Kidney glomerular epithelial cell (primary cell): ENCODE measurements at places on chromosomes 11 and 22.

DNA sequence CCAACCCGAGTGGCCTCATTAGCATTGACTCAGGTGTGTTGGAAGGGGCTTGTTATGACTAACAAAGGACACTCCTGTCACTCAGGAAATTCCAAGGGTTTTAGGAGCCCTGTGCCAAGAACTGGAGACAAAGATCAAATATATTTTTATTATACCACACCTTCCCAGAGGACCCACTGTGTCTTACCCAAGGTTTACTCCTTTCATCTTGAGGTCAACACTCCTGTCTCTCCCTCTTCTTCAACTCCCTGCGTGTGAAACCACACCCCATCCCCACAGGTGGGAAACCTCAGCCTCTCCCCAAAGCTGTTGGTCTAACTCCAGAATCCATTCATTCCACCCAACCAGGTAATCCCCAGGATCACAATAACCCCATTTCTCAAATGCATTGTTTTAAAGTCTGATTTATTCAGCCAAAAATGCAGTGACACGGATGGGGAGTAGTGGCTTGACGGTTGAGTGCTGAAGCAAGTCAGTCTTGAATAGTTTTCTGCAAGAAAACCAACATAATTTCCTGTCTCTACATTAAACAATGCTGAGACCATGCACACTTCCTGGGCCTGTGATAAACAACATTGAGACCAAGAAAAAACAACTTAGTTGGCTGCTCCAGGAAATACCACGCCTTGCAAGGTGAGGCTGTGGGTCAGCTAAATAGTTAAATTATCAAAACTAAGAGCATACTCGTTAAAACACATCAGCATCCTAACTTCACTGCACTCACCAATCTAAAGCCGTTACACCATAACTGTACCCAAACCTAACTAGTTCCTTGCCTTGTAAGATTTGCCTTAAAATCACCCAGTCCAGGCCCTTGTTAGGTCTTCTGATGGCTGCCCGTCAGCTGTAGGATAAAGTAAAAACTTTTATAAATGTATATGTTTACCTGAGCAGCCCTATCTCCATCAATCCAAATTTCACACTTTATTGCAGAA lies 38.5 kb upstream of the SPON1 start:
- DNase-seq: peak; percentile 92

GRCh38 chr22:27251563-27251962 lies 550.0 kb downstream of the MN1 start:
- DNase-seq: no peak

DNA sequence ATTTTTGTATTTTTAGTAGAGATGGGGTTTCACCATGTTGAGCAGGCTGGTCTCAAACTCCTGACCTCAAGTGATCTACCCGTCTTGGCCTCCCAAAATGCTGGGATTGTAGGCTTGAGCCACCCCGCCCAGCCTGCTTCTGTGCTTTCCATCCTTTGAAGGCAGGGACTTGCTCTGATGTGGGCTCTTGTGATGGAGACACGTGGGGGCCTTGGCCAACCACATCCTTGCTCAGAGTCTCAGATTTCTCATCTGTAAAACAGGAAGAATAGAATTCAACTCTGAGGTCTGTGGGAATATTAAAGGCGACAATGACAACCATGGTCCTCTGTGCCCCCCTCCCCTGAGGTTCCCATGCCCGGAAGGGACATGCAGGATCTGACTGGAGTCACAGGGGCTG lies 3.8 kb upstream of the GGA1 start:
- no peak for DNase-seq

- DNase-seq: no peak
These were observed 204.9 kb downstream of the LARGE1 start for GRCh38 chr22:33715237-33715985.

- no peak for DNase-seq
These were observed 502.4 kb downstream of the INSC start for GRCh38 chr11:15617126-15617525.

- DNase-seq: peak; percentile 45
These were observed 144.6 kb upstream of the RASSF10 start for GRCh38 chr11:12864316-12865156.

DNA sequence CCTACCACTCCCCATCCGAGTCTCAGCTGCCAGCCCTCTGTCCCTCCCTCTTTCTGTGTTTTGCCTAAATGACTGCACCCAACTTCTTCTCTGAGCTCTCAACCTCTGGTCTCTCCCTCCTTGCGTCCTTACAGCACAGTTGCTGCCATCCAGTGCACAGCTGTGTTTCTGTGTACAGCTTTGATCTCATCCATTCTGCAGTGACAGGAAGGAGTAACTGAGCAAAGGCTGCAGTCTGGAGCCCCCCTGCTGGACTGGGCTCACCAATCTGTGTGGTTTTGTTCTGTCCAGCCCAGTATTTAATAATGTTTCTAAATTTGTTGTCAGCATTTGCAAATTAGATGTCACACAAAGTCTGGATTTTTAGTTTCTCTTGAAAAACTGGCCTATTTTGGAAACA lies 43.8 kb downstream of the PRR5L start:
- no peak for DNase-seq

DNA sequence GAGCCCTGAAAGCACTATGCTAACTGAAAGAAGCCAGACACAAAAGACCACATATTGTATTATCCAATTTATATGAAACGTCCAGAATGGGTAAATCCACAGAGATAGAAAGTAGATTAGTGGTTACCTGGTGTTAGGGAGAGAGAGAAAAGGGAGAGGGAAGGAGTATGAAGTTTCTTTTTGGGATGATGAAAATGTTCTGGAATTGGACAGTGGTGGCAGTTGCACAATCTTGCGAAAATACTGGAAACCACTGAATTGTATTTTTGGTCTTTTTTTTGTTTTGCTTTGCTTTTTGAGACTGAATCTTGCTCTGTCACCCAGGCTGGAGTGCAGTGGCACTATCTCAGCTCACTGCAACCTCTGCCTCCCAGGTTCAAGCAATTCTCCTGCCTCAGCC lies 63.5 kb downstream of the MRTFA start:
- no peak for DNase-seq

- peak; percentile 72 for DNase-seq
These were observed 4.4 kb upstream of the PRR5 start for GRCh38 chr22:44697423-44698141.

- DNase-seq: no peak
These were observed 177.5 kb upstream of the CTSC start for GRCh38 chr11:88515002-88515401.
